ENCODE measurements at places on chromosomes 13 and 19.

GRCh38 chr19:5131506-5132205, 162.7 kb downstream of the KDM4B start:
- DNase-seq: no peak

DNA sequence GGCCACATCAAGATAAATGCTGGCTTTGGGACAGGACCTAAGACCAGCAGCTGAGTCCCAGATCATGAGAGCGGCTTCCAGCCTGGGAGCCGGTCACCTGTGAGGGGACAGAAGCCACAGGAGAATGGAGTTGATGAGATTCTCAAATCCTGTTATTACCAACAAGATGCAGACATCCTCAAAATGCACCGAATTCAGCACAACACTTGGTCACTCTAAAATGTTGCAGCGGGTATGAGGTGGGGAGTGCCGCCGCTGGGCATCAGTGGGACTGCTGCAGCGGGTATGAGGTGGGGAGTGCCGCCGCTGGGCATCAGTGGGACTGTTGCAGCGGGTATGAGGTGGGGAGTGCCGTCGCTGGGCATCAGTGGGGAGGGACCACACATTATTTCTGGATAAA, 21.2 kb downstream of the RANBP3 start:
- DNase-seq: no peak

- DNase-seq: no peak
These were observed 270.3 kb downstream of the MZT1 start for GRCh38 chr13:72457151-72457550.

- DNase-seq: no peak
These were observed 27.2 kb downstream of the CNMD start for GRCh38 chr13:52712385-52712784.

- no peak for DNase-seq
These were observed 118.9 kb upstream of the UBL3 start for GRCh38 chr13:29969286-29969685.

GRCh38 chr19:40565355-40565754, 11.3 kb upstream of the SHKBP1 start:
- DNase-seq: no peak

DNA sequence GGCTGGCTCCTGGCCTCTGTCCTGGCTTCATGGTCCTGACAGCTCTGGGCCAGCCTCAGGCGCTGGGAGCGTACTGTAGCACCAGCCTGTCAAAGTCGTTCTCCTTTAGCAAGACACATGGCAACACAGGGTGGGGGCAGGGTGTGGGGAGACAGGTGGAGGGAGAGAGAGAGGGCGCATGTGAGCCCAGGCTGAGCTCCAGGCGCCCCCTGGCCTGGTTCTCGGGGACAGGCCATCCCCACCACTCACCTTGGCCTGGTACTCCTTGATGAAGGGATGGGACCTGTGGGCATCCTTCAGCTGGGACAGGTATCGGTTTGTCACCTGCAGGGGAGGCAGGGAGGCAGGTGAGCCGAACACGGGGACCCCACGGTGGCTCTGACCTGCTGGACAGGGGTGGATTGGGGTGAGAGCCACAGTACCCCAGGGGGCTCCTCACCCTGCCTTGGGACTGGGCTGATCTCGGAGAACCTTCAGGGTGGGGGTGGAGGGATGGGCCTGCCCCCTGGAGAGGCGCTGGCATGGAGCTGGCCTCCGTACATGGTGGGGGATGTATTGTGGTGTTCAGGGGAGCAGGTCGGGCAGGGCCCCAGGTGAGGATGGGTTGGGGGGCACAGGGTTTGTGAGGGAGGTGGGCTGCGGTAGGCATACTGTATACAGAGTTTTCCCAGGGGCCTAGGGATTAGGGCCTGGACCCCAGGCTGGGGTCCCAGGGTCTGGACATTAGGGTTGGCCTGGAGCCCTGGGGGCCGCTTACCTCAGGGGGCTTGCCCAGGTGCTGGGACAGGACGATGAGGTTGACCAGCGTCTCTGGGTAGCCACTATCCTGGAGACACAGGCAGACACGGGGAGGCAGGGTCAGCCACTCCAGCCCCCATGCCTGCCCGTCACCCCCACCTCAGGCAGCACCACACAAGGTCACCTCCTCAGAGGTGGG, 3.9 kb upstream of the CERS1 start:
- no peak for DNase-seq
